Nasal cavity respiratory epithelium epithelial cell of viscerocranial mucosa (primary cell): ENCODE measurements at places on chromosomes 4 and X. TPM values are rescaled to one million over a fixed set of nuclear protein-coding genes. Genes with fewer than 3 reads are reported as not detected.

Gene HPGD
- 4.1 and 5.1 TPM in 2 replicates for total RNA-seq

Gene CT45A6
- not detected in 2 replicates for total RNA-seq

Gene PPEF1
- 0.07 TPM in 1 of 2 replicates, not detected in the other for total RNA-seq

Gene SLC2A9
- 37.6 and 78.7 TPM in 2 replicates for total RNA-seq

Gene FRAS1
- total RNA-seq: 19.8 and 30.4 TPM in 2 replicates

Gene CYTL1
- not detected in 2 replicates for total RNA-seq

Gene TMEM255A
- total RNA-seq: 0.43 TPM in 1 of 2 replicates, not detected in the other

Gene DNASE1L1
- 28.0 and 31.3 TPM in 2 replicates for total RNA-seq

Gene GSX2
- not detected in 2 replicates for total RNA-seq
